ENCODE measurements at places on chromosomes 3 and 15. TPM values are rescaled to one million over a fixed set of nuclear protein-coding genes. Genes with fewer than 3 reads are reported as not detected.

CCR8 gene
- total RNA-seq = 1.7 TPM

GOLGA8J gene
- total RNA-seq = not detected

GRCh38 chr3:3792391-3792790, 6.8 kb upstream of the LRRN1 start:
- peaks cover 5% of the 10 kb centered on the region for H3K4me1 ChIP-seq
- no peak overlapping the region for H3K4me3 ChIP-seq
- no peaks in the 10 kb centered on the region for H3K36me3 ChIP-seq
- DNase-seq = no peak
- peaks cover 11% of the 10 kb centered on the region for H3K27me3 ChIP-seq

DNA sequence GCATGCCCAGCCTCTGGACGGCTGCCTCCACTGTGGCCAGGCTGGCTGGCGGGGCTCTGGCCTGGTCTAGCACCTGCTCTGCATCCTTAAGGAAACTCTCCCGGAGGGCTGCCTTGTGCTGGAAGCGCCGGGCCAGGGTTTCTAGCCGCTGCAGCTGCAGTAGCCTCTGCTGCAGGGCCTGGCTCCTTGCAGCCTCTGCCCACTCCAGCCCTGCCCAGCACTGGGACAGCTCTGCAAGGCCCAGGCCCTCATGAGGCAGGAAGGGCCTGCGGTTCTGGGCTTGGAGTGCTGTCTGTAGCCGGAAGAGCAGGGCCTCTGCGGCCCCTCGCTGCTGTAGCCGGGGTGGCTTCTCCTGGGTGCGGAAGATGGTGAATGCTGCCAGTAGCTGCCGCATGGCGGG, 8.0 kb downstream of the SPTBN5 start:
- H3K27me3 ChIP-seq = peaks cover 8% of the 10 kb centered on the region
- H3K27ac ChIP-seq = no peak overlapping the region
- peaks cover 9% of the 10 kb centered on the region for H3K4me1 ChIP-seq
- H3K4me3 ChIP-seq = no peak overlapping the region
- no peak for DNase-seq

GRCh38 chr3:16468336-16469098, 45.0 kb downstream of the RFTN1 start:
- no peaks in the 10 kb centered on the region for H3K27me3 ChIP-seq
- H3K4me1 ChIP-seq = peaks cover 62% of the 10 kb centered on the region
- peaks cover 60% of the 10 kb centered on the region for H3K36me3 ChIP-seq
- no peak for DNase-seq

All from activated T-cell treated with anti-CD3 and anti-CD28 coated beads, Interleukin-2, amount 50 U/mL, for 72 hours (primary cell).